ENCODE measurements at places on chromosomes 6 and 20.

DNA sequence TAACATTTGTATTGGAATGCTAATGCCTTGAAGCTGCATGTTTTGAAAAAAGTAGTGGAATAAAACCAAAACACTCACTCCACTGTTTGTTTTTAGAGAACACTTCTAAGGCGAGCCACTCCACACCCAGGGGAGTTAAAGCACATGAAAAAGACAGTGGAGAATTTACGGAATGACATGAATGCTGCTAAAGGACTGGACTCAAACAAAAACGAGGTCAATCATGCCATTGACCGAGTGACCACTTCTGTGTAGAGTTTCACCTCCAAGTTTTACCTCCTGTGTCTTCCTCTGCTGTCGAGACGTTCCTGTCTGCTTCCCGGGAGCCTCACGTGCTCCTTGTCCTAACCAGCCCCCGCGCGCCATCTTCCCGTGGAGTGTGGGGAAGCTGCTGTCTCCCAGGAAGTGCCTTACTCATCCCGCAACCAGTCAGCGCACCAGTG lies 127.8 kb downstream of the LRRC1 start:
- no peak for DNase-seq

- DNase-seq: no peak
Observed at GRCh38 chr20:50397058-50397457, 113.1 kb upstream of the PTPN1 start.

DNA sequence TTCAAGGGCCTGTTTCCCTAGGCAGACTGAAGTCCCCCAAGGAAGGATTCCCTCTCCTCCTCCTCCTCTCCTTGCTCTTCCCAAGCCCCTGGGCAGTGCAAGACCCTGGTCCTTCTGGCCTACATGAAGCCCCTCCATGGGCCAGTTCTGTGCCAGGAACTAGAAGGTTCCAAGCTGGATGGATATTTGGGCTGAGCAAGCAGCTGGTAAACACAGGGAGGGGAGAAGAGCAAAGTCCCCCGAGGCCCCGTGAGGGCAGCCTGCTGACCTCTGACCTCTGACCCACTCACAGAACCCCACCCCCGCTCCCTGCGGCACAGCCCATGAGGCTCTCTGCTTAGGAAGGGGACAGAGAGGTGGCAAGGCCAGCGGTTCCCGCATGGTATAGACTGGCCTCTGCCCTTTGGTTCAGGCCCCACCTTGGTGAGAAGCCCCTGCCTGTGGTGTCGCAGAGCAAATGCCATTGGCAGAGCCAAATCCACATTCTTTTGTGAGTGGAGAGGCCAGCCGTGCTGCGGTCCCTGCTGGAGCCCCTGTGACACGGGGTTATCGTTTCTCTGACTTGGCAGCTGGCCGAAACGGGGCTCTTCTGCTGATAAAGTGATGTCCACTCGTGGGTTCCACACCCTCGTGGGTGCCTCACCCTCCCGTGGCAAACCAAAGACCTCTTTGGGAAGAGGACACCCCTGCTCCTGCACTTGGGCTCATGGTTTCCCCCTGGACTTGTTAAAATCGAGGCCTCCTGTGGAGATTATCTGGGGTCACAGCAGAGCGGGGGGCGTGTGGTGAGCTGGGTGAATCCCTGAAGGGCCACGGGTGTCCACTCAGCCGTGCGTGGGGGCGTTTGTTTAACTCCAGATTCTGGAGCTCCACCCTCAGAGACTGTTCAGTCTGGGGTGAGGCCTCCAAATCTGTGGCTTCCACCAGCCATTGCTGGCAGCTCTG lies 2.1 kb upstream of the CHRNA4 start:
- no peak for DNase-seq

DNA sequence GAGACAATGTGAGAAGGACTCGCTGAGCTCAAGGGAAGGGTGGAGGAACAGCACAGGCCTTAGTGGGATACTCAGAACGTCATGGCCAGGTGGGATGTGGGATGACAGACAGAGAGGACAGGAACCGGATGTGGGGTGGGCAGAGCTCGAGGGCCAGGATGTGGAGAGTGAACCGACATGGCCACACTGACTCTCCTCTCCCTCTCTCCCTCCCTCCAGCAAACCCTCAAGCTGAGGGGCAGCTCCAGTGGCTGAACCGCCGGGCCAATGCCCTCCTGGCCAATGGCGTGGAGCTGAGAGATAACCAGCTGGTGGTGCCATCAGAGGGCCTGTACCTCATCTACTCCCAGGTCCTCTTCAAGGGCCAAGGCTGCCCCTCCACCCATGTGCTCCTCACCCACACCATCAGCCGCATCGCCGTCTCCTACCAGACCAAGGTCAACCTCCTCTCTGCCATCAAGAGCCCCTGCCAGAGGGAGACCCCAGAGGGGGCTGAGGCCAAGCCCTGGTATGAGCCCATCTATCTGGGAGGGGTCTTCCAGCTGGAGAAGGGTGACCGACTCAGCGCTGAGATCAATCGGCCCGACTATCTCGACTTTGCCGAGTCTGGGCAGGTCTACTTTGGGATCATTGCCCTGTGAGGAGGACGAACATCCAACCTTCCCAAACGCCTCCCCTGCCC lies 1.7 kb downstream of the TNF start:
- no peak for DNase-seq

DNA sequence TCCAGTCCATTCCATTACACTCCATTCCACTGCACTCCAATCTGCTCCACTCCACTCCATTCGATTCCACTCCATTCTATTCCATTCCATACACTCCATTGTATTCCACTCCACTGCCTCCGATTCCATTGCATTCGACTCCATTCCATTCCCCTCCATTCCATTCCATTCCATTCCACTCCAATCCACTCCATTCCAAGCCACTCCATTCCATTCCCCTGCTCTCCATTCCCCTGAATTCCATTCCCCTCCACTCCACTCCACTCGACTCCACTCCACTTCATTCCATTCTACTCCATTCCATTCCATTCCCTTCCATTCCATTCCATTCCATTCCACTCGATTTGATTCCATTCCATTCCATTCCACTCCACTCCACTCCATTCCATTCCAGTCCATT lies 25.7 kb upstream of the DEFB125 start:
- DNase-seq: no peak

DNA sequence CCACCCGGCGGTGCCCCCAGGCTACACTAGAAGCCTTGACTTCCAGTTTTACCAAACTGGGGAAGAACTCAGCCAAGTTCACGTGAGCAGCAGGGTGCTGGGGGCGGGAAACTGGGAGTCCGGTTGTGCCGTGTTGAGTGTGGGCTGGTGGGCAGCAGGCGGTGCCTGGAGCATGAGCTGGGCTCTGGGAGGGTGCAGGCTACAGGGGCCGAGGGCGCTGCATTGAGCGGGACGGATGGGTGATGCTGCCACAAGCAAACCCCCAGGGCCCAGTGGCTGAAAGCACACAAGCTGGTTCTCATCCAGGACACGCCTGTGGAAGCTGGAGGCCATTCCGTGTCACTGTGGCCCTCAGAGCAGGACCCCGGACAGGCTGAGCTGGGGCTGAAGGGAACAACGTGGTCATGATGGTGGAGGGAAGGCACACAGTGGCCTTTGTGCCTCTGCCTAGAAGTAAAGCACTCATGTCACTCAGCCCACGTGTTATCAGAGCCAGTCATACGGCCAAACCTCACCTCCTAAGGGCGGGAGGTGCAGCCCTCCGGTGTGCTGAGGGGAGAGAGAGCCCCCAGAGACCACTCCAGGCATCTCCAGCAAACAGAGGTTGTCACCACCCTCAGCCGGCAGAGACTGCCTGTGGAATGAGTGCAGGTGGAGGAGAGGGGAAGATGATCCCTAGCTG lies 29.5 kb downstream of the RBM38 start:
- no peak for DNase-seq

Data from AG08395 (cell line).